SK-N-DZ (cell line): ENCODE measurements at places on chromosomes 2 and 18.

- DNase-seq = no peak
Observed at GRCh38 chr2:29207352-29208148, 92.3 kb downstream of the CLIP4 start.

- no peak for DNase-seq
Observed at GRCh38 chr18:76317136-76317535, 177.9 kb downstream of the ZNF516 start.

DNA sequence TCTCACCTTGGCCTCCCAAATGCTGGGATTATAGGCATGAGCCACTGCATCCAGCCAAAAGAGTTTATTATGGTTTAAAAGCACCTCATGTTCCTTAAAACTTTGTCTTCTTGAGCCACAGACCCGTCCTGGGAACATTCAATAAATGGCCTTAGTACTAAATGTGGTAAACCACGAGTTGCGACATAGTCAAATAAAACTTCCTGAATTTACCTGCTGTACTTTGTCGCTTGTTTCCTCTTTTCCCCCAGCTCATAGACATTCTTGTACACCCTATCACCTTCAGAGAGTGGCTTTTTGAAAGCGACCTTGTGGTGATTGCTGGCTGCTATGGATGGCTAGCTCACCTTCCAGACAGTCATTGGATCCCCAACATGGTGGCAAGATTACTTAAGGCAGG is 310.4 kb downstream of the LRRTM1 start:
- DNase-seq = no peak

DNA sequence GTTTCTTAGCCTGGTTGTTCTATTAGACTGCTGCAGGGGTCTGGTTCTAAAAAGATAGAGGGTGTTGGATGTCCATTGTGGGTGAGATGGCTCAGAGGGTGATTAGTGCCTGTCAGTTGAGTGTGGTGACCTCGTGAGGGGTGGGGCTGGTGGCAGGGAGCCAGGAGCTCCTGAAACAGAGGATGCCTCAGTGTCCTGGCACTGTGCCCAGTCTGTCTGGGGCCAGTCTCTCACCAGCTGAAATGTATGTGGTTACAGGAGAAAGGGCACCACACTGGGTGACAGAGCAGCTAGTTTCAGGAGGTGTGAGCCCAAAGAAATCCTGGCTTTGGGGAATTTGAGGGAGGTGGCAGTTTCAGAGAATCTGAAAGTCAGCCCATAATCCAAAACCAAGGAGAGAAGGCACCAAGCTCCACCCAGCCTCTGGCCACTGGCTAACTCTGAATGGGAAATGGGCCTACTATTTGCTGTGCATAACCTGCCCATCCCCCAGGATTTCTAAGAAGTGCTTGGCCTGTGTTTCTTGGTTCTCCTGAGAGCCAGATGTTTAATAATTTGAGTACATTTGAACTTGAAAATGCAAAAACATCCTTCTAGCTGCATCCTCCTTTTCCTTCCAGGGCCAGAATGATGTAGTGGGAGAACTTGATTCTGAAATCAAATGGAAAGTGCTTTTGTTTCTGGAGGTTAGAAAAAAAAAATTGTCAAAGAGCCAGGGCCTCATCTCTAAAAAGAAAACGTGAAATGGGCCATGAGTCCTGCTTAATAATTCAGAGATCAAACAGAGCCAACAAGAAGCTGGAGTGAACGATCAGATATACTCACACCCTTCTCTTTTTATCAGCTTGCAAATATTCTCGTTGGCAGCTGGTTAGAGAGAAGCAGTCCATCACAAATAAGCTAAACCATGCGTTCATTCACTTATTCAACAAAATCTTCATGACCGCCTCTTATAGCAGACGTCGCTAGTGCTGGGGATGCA is 92.3 kb downstream of the B3GNT2 start:
- no peak for DNase-seq

DNA sequence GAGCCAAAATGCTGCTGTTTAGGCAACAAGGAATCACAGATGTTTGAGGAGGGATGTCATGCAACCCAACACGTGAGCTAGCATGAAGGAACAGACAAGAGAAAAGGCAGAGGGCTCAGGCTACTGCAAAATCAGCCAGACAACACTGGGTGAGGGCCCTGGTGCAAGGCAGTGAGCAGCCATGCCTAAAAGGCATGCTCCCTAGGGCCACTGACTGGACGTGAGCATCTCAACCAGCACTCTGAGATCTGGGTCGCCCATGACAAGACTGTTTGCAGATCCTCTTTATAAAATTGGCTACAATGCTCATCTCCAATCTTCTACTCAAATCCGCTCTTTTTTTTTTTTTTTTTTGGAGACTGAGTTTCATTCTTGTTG is 49.1 kb downstream of the KIAA2012 start:
- no peak for DNase-seq

GRCh38 chr18:48792141-48792540 is 158.6 kb downstream of the SMAD7 start:
- no peak for DNase-seq

- DNase-seq = peak; percentile 44
Observed at GRCh38 chr2:121171625-121172119, 113.3 kb downstream of the TFCP2L1 start.

DNA sequence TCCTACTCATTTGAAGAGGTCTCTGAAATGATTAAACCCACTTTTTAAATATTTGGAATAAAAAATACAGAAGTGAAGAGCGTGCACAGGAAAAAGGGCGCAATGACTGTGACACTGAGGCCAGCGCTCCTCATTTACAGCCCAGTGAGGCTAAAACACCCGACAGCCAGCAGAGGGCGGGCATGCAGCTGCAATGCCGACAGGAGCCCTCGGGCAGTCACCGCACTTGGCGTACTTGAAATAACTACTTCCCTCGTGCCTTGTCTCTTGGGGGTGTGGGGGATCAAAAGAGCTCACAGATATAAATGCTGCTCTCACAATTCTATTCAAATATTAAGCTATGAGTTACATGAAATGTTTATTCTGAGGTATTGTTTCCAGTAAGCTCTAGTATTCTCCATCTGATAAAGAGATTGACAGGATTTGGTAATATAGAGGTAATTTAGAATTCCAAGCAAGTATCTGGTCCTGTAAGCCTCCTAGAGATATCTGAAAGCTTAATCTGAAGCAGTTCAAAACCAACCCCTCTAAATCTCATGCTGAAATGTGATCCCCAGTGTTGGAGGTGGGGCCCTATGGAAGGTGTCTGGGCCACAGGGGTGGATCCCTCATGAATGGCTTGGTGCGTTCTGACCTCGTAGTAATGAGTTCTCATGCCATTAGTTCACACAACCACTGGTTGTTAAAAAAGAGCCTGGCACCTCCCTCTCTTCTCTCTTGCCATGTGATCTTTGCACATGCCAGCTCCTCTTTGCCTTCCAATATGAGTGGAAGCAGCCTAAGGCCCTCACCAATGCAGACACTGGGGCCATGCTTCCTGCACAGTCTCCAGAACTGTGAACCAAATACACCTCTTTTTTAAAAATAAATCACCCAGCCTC is 93.6 kb downstream of the ZAP70 start:
- peak; percentile 64 for DNase-seq

- DNase-seq = peak; percentile 11
Observed at GRCh38 chr2:94956797-94957391, 68.6 kb upstream of the MAL start.

- DNase-seq = no peak
Observed at GRCh38 chr18:59423259-59423658, 64.2 kb upstream of the LMAN1 start.

GRCh38 chr18:59068276-59069071 is 71.2 kb upstream of the SEC11C start:
- no peak for DNase-seq

DNA sequence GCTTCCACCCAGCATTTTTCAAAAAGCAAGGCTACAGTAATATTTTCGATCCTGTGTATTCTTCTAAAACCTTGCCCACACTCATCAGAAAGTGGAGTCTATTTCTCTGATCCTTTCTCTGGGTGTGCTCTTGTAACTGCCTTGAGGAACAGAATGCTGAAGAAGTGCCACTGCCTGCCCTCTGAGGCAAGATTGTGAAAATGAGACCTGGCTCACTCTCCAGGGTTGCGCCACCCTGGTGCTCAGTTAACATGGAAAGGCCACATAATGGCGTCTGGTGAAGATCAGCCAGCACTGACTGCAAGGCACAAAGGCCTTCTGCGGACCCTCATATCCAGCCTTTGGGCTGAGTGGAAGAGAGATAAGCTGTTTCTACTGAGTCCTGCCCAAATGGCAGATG is 11.2 kb upstream of the SH3RF3 start:
- no peak for DNase-seq

GRCh38 chr2:237122214-237122666 is 36.6 kb downstream of the COPS8 start:
- peak; percentile 63 for DNase-seq

- DNase-seq = no peak
Observed at GRCh38 chr2:189305291-189305943, 125.9 kb upstream of the COL5A2 start.

GRCh38 chr18:78518805-78519204 is 460.8 kb upstream of the SALL3 start:
- DNase-seq = no peak

DNA sequence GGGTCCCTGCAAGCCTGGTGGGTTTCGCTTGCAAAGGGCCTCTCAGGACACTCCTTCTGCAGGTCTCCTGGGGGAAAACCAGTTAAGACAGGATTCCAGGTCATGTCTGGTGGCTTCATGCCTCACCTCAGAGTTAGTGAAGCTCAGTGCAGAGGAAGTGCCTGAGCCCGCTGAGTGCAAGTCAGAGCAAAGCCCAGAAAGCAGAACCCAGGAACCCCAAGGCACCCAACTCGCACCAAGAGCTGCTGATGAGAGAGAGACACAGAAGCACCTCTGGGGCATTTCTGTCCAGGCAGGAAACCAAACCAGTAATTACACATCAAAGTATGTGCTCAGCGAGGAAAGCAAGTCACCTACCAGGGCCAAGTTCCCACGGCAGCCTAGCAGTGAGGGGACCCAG is 78.4 kb downstream of the ARHGEF4 start:
- no peak for DNase-seq

GRCh38 chr2:200314976-200315567 is 8.6 kb downstream of the SPATS2L start:
- DNase-seq = no peak

GRCh38 chr2:59314031-59314766 is 1073.1 kb upstream of the FANCL start:
- no peak for DNase-seq

DNA sequence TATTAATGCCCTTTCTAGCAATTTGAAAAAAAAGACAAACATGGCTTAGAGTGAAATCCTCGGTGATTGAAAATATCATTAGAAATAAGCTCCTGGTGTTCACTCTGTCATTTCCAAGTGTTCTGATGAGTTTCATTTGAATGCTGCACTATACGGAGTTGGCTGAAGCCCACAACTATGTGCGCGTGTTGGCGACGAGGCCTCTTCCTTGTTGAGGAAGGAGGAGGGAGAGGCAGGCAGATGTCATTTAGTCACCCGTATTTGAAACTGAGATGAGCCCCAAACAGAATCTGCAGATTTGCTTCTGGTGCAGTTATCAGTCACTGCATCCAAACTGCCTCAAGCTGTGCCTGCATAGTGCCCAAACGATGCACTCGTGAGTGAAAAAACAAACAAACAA is 23.5 kb upstream of the SKOR2 start:
- DNase-seq = no peak

DNA sequence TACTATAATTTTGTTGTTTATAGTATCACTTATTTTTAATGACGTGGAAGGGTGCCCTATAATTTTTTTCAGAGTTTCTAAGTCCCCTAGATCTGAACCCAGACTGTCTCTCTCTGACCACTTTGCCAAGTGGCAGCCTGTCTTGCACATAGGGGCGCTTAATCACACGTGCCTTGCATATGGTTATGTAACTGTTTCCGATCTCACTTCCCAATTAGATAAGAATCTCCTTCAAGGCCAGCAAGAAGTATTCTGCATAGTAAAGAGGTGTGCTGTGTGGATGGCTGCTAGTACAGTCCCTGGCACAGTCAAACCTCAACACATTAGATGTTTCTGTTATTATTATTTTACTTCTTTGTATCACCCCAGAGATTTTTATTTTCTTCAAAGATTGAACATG is 197.8 kb upstream of the SIX2 start:
- DNase-seq = no peak

DNA sequence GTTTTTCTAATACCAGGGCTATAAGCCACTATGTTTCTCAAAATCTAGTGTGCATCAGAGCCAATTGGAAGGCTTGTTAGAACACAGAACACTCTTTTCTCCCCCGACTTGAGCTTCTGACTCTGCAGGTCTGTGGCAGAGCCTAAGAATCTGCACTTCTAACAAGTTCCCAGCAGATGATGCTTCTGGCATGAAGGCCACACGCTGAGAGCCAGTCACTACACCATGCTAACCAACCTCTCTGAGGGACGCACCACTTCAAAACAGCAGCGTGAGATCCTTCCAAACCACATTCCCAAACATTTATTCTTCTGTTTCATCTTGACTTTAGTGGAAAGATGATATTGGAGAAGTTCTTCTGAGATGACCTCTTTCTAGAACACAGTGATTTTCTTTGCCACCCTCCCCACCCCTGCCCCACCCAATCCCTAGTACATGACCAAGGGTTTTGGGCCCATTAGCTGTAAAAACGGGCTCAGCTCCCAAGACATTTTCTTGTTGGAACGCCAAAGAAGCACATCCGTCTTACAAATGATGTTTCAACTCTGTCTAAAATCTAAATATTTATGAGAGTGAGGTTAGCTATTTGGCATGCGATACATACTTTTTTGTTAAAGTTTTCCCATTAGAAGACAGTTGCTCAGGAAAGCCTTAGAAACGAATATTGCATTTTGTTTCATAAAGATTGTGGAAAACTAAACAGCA is 391.9 kb downstream of the TMEM182 start:
- DNase-seq = no peak

- no peak for DNase-seq
Observed at GRCh38 chr2:24577481-24577880, 86.4 kb downstream of the NCOA1 start.

- DNase-seq = peak; percentile 92
Observed at GRCh38 chr2:186884587-186884986, 35.6 kb upstream of the ZSWIM2 start.

GRCh38 chr18:24986666-24987302 is 365.2 kb downstream of the ZNF521 start:
- no peak for DNase-seq

DNA sequence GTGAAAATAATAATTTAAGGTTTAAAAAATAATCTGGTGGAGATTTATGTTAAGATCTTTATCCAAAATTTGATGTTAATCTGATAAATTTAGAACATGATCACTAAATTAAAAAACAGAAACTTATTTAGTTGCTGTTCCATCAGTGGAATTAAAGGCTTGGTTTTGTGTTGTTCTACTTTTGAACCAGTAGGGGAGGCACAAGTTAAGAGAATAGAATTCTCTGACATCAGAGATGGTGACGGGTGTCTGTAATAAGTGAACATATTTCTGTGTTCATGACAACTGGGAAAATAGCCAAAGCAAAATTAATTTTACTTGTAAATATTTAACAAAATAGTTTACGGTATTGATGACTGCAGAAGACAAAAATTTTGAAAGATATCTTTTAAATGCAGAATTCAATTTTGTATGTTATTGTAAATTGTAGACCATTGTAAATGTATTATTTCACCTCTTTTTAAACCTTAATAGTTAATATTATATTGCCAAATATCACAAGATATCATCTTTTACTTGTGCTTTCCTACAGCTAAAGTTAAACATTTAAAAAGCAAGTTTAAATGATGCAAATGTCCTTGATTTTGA is 106.0 kb downstream of the UBR3 start:
- no peak for DNase-seq

GRCh38 chr2:239251971-239252370 is 148.8 kb downstream of the HDAC4 start:
- DNase-seq = no peak
